ENCODE measurements at places on chromosomes 7 and 10.

GRCh38 chr7:71630516-71630915 lies 498.6 kb downstream of the GALNT17 start:
- DNase-seq, result no peak

GRCh38 chr10:77518241-77518909 lies 119.2 kb downstream of the KCNMA1 start:
- DNase-seq, result no peak

GRCh38 chr10:102281102-102281487 lies 35.8 kb downstream of the GBF1 start:
- no peak for DNase-seq

- no peak for DNase-seq
Measured at GRCh38 chr10:7968510-7969112, 85.9 kb upstream of the GATA3 start.

DNA sequence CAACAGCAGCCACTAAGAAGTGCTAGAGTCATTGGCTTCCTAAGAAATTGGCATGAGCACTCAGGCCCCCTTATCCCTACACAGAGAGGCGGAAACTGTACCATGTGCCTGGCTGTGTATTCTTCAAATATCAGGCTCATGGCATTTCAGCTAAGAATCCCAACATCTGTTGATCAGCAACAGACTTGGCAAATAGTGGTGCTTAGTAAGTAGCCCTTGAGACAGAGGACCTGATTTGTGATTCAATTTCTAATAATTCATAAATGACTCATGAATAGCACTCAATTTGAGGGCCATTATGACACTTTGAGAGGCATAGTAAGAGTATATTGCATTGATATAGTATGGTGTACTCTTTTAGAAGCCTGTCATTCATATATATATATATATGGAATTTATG lies 309.1 kb downstream of the LRMDA start:
- no peak for DNase-seq

Data from esophagus squamous epithelium (tissue), 5 donors.